ENCODE measurements at places on chromosomes 1 and 21. TPM values are rescaled to one million over a fixed set of nuclear protein-coding genes. Genes with fewer than 3 reads are reported as not detected.

Gene PRR9
- total RNA-seq: not detected

DNA sequence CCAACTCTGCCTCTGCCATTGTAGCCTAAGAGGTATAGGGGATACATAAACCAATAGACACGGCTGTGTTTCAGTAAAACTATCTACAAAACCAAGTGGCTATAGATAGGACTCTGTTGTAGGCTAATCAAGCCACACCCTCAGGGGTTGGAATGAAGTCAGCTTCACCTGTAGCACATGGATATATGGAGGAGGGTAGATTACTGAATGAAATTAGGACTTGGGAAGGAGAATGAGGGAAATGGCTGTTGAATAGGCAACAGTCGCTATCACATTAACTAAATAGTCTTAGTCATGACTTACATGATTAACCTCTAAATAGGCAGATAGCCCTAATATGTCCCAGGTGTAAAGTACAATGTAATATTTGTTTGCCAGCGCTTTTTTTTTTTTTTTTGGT lies 49.7 kb downstream of the DESI2 start:
- DNase-seq: no peak
- peaks cover 37% of the 10 kb centered on the region for H3K36me3 ChIP-seq
- H3K4me3 ChIP-seq: no peak overlapping the region

DNA sequence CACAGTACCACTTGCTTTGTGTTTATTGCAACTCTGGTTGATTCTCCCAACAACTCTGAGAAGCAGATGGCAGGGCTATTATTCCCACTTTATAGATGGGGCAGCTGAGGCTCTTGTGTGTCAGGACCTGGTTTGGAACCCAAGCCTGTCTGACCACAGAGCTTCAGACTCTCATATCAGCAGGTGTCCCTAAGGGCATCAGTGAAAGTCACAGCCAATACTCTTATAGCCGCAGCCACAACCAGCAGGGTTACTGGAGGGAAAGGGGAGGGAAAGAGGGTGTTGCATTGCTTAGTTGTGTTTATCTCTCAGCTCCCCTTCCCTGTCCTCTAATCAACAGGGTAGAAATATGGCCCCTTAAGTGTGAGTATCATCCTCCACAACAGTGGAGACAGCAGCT lies 304.0 kb downstream of the RRAGC start:
- no peak overlapping the region for H3K27ac ChIP-seq
- H3K4me1 ChIP-seq: peaks cover 31% of the 10 kb centered on the region
- no peak for DNase-seq
- H3K4me3 ChIP-seq: no peak overlapping the region
- H3K36me3 ChIP-seq: no peaks in the 10 kb centered on the region

DNA sequence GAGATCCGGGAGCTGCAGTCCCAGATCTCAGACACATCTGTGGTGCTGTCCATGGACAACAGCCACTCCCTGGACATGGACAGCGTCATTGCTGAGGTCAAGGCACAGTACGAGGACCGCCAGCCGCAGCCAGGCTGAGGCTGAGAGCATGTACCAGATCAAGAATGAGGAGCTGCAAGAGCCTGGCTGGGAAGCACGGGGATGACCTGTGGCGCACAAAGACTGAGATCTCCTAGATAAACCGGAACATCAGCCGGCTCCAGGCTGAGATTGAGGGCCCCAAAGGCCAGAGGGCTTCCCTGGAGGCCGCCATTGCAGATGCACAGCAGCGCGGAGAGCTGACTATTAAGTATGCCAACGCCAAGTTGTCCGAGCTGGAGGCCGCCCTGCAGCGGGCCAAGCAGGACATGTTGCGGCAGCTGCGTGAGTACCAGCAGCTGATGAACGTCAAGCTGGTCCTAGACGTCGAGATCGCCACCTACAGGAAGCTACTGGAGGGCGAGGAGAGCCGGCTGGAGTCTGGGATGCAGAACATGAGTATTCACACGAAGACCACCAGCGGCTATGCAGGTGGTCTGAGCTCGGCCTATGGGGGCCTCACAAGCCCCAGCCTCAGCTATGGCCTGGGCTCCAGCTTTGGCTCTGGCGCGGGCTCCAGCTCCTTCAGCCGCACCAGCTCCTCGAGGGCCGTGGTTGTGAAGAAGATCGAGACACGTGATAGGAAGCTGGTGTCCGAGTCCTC lies 25.5 kb downstream of the ETV3L start:
- no peak overlapping the region for H3K4me3 ChIP-seq
- H3K27me3 ChIP-seq: no peaks in the 10 kb centered on the region

GRCh38 chr1:33060579-33061083 lies 20.3 kb upstream of the AZIN2 start:
- peak; percentile 18 for DNase-seq
- H3K27ac ChIP-seq: no peak overlapping the region
- peaks cover 6% of the 10 kb centered on the region for H3K36me3 ChIP-seq
- peaks cover under 1% of the 10 kb centered on the region for H3K4me1 ChIP-seq

Gene METTL13
- total RNA-seq: 35.6 TPM

- no peaks in the 10 kb centered on the region for H3K27me3 ChIP-seq
- H3K27ac ChIP-seq: no peak overlapping the region
- H3K4me1 ChIP-seq: peaks cover 7% of the 10 kb centered on the region
- DNase-seq: no peak
- no peak overlapping the region for H3K4me3 ChIP-seq
Observed at GRCh38 chr1:219278288-219278687, 104.6 kb downstream of the LYPLAL1 start.

DNA sequence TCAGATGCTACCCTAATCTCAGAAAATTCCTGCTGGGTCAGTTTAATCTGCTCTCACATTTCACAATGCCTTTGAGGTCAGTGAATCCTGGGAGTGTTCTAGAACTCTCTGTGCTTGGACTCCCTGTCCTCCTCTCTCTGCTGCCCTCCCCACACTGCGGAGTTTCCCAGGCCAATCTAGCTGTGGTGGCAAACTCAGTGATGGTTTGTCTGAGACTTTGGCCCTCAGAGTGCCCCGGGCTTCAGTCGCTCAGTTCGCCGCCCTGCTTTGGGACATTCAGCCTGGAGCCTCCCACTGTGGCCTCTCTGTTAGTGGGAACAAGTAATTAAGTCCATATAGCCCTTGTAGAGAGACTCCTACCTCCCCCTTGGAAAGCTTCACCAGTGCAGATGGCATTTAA lies 7.1 kb downstream of the C1orf226 start:
- peaks cover 39% of the 10 kb centered on the region for H3K4me1 ChIP-seq
- H3K27ac ChIP-seq: peak overlapping the region; percentile 59
- H3K4me3 ChIP-seq: no peak overlapping the region
- no peak for DNase-seq

GRCh38 chr1:94805912-94806311 lies 14.2 kb upstream of the SLC44A3 start:
- no peaks in the 10 kb centered on the region for H3K36me3 ChIP-seq
- DNase-seq: peak; percentile 68
- H3K27ac ChIP-seq: no peak overlapping the region
- peak overlapping the region; percentile 20 for H3K4me3 ChIP-seq
- no peaks in the 10 kb centered on the region for H3K27me3 ChIP-seq
- H3K4me1 ChIP-seq: peaks cover 59% of the 10 kb centered on the region

DNA sequence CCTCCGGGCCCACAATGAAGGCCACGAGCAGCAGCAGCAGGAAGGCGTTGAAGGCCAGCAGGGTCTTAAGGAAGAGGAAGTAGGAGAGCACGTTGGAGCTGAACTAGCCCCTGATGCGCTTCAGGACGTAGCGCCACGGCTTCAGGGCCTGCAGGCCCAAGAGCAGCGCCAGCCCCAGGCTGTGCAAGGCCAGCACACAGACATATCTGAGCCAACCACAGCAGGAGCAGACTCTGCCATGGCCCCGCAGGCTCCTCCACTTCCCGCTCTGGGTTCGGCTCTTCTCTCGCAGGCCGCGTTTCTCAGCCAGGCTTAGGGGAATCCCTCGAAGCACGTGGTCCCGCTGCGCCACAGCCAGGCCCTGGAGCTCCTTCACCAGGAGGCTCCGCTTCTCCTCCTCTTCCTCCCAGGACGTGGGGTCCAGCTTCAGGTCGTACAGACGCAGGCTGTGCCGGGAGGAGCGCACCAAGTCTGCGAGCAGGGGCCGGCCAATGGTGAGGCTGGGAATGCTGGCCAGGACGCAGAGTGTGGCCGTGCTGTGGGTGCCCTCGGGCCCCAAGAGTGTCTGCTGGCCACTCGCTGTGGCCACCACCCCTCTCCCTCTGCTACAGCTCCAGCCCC lies 41.7 kb downstream of the ZNF691 start:
- H3K36me3 ChIP-seq: no peaks in the 10 kb centered on the region
- peaks cover 6% of the 10 kb centered on the region for H3K4me1 ChIP-seq
- H3K4me3 ChIP-seq: no peak overlapping the region
- no peaks in the 10 kb centered on the region for H3K27me3 ChIP-seq
- H3K27ac ChIP-seq: peak overlapping the region; percentile 62

- H3K27ac ChIP-seq: no peak overlapping the region
- no peaks in the 10 kb centered on the region for H3K4me1 ChIP-seq
- DNase-seq: no peak
- no peaks in the 10 kb centered on the region for H3K27me3 ChIP-seq
Observed at GRCh38 chr21:25967181-25967900, 203.2 kb downstream of the APP start.

Gene SH2D1B
- not detected for total RNA-seq

DNA sequence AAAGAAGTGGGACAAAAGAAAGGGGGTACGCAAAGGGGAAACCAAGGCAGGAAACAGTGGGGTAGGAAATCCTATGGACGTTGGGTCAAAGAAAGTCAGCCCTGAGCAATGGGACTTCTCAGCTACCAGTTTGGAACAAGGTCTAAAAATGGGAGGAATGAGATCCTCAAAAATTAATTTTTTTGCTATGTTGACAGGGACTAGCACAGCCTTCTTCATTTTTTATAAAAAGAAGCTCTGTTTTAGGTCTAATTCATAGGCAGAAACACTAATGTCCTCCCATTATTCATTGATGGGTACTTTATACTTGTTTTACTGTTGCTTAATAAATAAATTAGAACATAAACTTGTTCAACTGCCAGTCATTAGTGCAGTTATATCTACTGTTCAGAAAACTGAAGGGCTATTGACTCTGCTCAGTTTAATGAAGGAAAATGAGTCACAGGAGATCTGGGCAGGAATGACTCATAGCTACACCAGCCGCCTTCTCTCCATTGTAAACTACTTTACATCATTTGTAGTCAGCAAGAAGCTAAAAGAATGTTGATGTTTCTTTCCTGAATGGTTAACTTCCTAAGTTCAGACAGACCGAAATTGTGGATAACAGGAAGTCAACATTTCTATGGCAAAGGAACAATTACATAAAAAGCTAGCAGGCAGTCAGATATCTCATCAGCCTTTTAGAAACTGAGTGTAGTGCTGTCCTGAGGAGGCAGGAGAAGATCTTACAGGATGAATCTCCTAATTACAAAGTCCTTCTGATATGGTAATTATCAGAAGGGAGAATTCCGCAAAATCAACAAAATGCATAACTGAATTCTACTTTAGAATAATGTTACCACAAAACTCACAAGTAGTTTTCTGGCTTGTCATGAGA lies 356.4 kb upstream of the PKN2 start:
- H3K36me3 ChIP-seq: no peaks in the 10 kb centered on the region
- peak overlapping the region; percentile 54 for H3K27ac ChIP-seq
- DNase-seq: no peak

DNA sequence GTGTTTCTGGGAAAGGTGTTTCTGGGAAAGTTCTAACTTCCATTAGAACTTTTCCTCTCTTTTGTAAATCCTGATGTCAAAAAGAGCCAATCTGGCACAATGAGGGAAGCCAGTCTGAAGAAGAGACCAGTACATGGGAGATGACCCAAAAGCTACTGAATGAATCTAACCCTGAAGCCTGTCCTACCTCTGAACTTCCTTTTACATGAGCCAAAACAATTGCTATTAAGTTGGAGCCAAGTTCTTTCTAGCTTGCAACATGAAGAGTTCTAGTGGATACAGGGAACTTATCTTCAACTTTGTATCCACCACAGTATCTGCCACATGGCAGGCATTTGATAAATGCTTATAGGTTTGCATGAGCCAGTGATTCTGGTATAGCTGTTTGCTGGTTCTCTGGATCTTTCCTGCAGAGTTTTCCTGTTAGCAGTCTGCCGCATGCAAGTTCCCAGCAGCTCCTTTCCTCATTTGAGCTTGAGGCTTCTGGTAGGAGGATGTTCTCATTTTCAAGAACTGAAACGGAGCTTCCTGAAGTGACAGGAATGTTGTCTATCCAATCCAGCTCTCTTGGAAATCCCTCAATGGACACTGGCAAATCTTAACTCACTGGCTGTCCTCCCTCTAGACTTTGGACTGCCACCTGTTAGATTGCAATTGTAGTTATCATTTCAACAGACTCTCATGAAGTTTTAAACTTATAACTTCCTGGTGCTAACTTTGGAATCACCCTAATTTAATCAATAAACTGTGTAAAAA lies 73.1 kb upstream of the LPGAT1 start:
- H3K36me3 ChIP-seq: peaks cover 3% of the 10 kb centered on the region
- H3K4me1 ChIP-seq: no peaks in the 10 kb centered on the region
- H3K4me3 ChIP-seq: no peak overlapping the region
- no peak overlapping the region for H3K27ac ChIP-seq
- H3K27me3 ChIP-seq: peaks cover 2% of the 10 kb centered on the region
- DNase-seq: no peak

Gene PLA2G2A
- not detected for total RNA-seq

- no peak overlapping the region for H3K27ac ChIP-seq
- H3K36me3 ChIP-seq: peaks cover 9% of the 10 kb centered on the region
- H3K4me3 ChIP-seq: no peak overlapping the region
- no peaks in the 10 kb centered on the region for H3K4me1 ChIP-seq
- DNase-seq: no peak
- no peaks in the 10 kb centered on the region for H3K27me3 ChIP-seq
Observed at GRCh38 chr1:212987702-212988322, 27.9 kb downstream of the ANGEL2 start.

DNA sequence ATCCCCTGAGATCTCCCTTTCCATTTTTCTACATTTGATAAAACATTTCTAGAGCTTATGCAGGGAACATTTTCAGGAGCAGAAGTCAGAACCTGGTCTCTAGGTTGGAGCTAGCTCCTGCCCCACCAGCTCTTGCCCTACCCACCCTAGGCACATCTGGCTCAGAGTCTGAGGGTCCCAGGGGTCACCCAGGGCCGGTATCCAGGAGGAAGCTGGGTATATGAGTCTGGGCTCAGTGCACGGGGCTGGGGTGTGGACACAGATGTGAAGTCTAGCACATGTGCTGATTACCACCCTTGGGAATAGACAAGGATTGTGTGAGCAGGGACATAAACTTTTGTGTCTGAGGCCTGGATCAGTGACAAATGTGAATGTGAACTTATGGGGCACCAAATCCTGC lies 95.4 kb downstream of the MATN1 start:
- DNase-seq: no peak
- no peak overlapping the region for H3K4me3 ChIP-seq
- no peak overlapping the region for H3K27ac ChIP-seq
- peaks cover 27% of the 10 kb centered on the region for H3K27me3 ChIP-seq

GRCh38 chr1:9595156-9595967 lies 6.7 kb downstream of the TMEM201 start:
- H3K4me3 ChIP-seq: no peak overlapping the region
- no peak for DNase-seq
- H3K36me3 ChIP-seq: no peaks in the 10 kb centered on the region

DNA sequence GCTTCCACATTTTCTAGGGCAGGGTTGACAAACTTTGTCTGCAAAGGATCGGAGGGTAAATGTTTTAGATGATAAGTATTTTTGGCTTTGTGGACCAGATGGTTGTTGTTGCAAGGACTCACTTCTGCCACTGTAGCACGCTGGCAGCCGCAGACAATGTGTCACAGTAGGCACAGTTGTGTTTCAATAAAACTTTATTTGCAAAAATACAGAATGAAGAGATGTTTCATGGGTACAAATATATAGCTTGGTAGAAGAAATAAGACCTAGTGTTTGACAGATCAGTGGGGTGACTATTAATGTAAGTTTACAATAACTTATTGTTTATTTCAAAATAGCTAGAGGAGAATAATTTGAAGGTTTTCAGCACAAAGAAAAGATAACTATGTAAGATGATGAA lies 127.8 kb downstream of the GRIK3 start:
- DNase-seq: no peak
- H3K27me3 ChIP-seq: peaks cover 42% of the 10 kb centered on the region
- no peak overlapping the region for H3K27ac ChIP-seq

Gene TNFRSF8
- not detected for total RNA-seq

Gene COP1
- 48.4 TPM for total RNA-seq

Measured in neural crest cell (in vitro differentiated cells).